ENCODE measurements at places on chromosomes 3 and 15. TPM values are rescaled to one million over a fixed set of nuclear protein-coding genes. Genes with fewer than 3 reads are reported as not detected.
A peak's percentile ranks its signal among the peaks of the same experiment; 100 is the strongest.

CCK gene
- not detected for total RNA-seq

- DNase-seq: peak; percentile 25
- peaks cover 65% of the 10 kb centered on the region for H3K4me1 ChIP-seq
- H3K27me3 ChIP-seq: no peaks in the 10 kb centered on the region
- H3K4me3 ChIP-seq: peak overlapping the region; percentile 82
- H3K36me3 ChIP-seq: peaks cover 3% of the 10 kb centered on the region
Observed at GRCh38 chr15:64895285-64896065, 16.2 kb upstream of the ANKDD1A start.

KLHL40 gene
- not detected for total RNA-seq

DNA sequence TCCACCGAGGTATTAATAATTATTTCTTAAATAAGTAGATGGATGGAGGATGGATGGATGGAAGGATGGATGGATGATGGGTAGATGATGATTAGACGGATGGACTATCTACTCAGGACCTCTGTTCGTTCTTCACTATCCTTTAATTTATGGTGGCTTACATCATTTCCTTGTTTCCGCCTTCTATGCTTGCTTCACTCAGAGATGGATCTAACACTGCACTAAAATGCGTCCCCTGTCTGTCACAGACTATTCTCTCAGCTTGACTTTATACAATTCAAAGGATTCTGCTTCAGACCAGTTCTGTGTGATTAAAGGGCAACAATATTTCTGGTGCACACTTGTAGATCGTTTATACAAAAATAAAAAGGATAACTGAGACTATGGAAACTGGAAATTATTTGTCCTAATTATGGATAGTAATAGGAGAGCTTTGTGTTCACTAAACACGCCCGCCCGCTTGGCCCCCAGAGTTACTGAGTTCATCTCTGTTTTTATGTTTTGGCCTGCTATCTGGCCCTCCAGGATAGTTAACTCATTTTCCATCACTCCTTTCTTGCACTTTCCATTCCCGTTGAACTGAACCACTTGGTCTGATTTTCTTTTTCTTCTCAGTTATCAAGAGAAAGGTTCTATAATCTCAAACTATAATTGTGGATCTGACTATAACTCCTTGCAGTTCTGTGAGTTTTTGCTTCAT, 41.4 kb upstream of the CA12 start:
- peaks cover 10% of the 10 kb centered on the region for H3K36me3 ChIP-seq
- H3K27me3 ChIP-seq: no peaks in the 10 kb centered on the region
- DNase-seq: no peak
- H3K27ac ChIP-seq: no peak overlapping the region

DNA sequence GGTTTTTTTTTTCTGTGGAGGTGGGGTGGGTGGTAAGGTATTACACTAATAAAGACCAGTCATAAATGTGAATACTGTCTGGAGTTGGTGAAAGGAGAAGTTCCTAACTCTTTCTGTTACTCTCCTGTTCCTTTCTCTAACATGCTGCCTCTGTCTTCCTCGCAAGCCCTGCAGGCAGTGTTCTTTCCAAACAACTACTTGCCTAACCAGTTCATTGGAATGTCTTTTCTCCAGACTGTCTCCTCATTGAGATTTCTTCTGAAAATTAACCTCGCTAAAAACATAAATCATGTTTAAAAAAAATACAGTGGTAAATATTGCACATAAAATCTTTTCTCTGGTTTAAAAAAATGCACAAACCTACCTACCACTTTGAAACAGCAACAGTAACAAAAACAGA, 135.2 kb downstream of the TP63 start:
- H3K4me1 ChIP-seq: no peaks in the 10 kb centered on the region
- H3K27ac ChIP-seq: no peak overlapping the region
- H3K4me3 ChIP-seq: no peak overlapping the region
- H3K27me3 ChIP-seq: no peaks in the 10 kb centered on the region
- H3K36me3 ChIP-seq: no peaks in the 10 kb centered on the region

DNA sequence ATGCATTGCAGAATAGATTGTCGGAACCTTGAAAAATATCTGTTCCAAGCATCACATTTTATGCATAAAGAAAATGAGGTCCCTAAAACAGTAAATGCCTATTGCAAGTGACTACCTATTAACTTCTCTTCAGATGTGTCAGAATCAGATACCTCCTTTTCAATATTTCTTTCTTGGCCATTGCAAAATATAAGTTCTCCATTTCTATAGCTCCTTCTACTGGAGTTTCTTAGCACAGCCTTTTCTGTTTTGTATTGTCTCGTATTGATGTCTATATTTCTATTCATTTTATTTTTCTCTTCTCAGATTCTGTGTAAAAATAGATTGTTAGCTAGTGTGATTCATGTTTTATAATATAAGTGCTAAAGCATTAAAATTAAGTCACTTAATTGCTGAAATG, 63.4 kb downstream of the PPARG start:
- peaks cover 4% of the 10 kb centered on the region for H3K4me1 ChIP-seq
- H3K4me3 ChIP-seq: no peak overlapping the region
- H3K27ac ChIP-seq: no peak overlapping the region
- no peaks in the 10 kb centered on the region for H3K36me3 ChIP-seq
- H3K27me3 ChIP-seq: no peaks in the 10 kb centered on the region

GRCh38 chr3:17911986-17912760, 169.7 kb upstream of the TBC1D5 start:
- DNase-seq: no peak
- H3K36me3 ChIP-seq: no peaks in the 10 kb centered on the region
- H3K4me1 ChIP-seq: peaks cover 4% of the 10 kb centered on the region
- peaks cover 3% of the 10 kb centered on the region for H3K27me3 ChIP-seq

PRTG gene
- 0.71 TPM for total RNA-seq

DNA sequence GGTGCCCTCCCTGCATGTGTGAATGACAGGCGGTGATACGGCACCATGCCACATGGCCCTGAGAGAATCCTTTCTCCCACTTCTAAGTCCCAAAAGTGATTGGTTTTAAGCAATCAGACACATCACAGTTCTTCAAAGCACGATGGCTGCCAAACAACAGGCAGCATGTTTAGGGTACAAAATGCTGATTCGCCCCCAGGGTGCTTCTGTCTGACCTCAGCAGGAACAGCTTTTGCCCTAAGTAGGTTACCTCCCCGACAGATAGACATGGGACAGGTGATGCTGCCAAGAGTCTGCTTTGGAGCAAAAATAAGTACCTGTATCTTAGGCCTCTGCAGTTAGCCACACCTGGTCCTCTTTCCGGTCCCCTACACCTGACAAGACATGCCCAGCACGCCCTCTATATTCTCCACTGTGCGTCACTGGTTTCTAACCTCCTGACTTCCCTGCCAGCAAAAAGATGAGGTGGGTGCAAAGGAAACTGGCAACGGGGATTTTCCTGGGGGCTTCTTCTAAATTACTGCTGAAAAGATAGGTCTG, 549.8 kb downstream of the FOXP1 start:
- no peak overlapping the region for H3K4me3 ChIP-seq
- peaks cover 21% of the 10 kb centered on the region for H3K4me1 ChIP-seq
- no peak overlapping the region for H3K27ac ChIP-seq
- H3K27me3 ChIP-seq: no peaks in the 10 kb centered on the region

- H3K27ac ChIP-seq: no peak overlapping the region
- no peak for DNase-seq
- H3K36me3 ChIP-seq: no peaks in the 10 kb centered on the region
- no peaks in the 10 kb centered on the region for H3K4me1 ChIP-seq
Observed at GRCh38 chr3:139602003-139602402, 62.5 kb upstream of the RBP1 start.

- DNase-seq: peak; percentile 40
- H3K27ac ChIP-seq: no peak overlapping the region
- peaks cover 11% of the 10 kb centered on the region for H3K4me1 ChIP-seq
- no peaks in the 10 kb centered on the region for H3K36me3 ChIP-seq
Observed at GRCh38 chr3:46705751-46706552, 4.8 kb downstream of the TMIE start.

DNA sequence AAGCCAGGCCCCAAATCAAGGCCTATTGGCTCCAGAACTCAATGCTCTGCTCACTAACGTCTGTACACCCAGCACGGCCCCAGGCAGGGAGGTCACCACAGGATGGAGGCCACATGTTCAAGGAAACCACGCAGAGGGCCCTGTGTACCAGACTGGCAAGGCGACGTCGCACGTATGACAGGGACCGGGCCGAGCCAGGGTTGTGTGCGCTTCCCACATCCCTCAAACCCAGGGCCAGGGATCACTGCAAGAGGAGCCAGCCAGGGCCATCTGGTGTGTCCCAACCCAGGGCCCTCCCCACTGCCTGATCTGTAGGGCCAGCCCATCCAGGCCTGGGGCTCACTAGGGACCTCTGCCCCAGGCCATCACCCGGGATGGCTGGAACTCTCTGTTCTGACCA, 62.0 kb downstream of the ZNF445 start:
- no peaks in the 10 kb centered on the region for H3K4me1 ChIP-seq
- no peak overlapping the region for H3K27ac ChIP-seq
- no peak overlapping the region for H3K4me3 ChIP-seq
- peaks cover 10% of the 10 kb centered on the region for H3K27me3 ChIP-seq
- DNase-seq: no peak
- H3K36me3 ChIP-seq: no peaks in the 10 kb centered on the region

SERINC4 gene
- not detected for total RNA-seq
